NCI-H1694 (cell line): ENCODE measurements at places on chromosomes 5 and 9.

GRCh38 chr9:79868567-79869189 is 296.9 kb downstream of the TLE4 start:
- DNase-seq: no peak

DNA sequence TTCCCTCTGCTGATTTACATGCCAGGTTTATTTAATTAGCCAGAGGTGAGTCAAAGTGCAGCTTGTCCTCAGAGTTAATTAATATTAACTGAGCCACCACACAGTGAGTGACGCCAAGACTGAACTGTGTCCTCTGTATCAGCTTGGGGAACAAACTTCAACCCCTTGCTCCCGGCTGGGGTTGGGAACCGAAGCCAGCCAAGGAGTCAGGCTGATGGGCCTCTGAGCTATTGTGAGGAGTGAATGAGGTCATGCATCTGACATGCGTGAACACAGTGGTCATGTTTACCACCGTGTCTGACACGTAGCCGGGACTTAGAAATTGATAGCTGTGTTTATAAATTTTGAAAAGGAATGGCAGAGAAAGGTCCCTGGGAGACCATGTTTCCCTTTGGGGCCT is 17.1 kb downstream of the IGIP start:
- no peak for DNase-seq

DNA sequence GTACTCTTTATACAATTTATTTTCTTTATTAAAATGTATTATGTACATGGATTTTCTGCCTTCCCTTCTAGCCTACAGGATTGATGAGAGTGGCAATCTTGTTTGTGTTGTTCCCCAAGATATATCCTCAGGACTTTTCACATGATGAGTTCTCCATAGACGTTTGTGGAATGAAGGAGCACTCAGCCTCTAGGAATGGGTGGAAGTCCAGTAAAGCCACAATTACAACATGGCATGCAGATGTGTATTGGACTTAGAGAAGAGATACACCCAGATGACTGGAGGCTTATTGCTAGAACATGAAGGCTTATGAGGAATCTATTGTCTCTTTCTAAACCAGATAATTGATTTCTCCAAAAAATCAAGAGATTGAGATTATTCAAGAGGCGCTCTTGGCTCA is 8.2 kb upstream of the DOCK2 start:
- no peak for DNase-seq

GRCh38 chr9:73138516-73138915 is 13.1 kb upstream of the ANXA1 start:
- no peak for DNase-seq

DNA sequence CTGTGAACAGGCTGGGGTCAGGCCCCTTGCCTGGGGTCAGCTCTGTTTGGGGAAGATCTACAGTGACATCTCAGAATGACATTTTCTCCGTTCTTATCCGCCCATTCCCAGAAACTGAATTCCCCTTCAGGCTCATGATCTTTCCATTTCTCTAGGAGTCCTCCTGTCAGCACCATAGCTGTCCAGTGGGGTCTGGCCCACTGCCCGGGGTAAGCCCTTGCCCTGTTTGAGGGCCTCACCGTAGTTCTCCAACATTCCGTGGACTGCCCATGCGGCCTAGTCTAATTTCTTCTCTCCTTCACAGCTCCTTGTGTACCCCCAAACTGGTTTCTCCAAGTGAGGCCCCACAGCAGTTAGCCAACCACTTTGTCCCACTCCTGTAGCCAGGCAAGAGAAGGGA is 68.4 kb downstream of the ENTREP1 start:
- DNase-seq: no peak

DNA sequence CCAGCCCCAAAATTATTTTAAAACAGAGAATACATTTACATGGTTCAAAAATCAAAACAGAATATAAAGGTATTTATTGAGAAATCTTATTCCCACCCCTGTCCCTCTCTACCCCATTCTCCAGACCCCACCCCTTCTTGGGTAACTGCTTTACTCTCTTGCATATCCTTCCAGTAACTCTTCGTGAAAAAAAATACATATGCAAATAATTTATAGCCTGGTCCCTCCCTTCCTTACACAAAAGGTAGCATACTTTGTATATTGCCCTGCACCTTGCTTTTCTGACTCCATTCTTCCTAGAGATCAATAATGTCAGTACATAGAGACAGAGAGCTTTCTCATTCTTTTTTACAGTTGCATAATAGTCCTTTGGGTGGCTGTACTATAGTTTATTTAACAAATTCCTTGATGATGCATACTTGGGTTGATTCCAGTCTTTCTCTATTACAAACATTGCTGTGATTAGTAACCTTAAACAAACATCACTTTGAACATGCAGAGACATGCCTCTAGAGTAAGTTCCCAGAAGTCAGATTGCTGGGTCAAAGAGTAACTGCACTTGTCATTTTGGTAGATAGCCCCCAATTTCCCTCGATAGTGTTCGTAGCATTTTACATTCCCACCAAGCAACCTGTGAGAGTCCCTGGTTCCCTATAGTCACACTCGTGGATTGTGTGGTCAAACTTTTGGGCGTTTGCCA is 47.9 kb downstream of the STOM start:
- no peak for DNase-seq

GRCh38 chr9:106146066-106146840 is 451.9 kb downstream of the TMEM38B start:
- DNase-seq: no peak

- DNase-seq: no peak
These were observed 203.1 kb upstream of the PPP1R2B start for GRCh38 chr5:156647034-156647451.
